Activated CD8-positive, alpha-beta memory T cell treated with anti-CD3 and anti-CD28 coated beads for 4 hours (primary cell): ENCODE measurements at places on chromosomes 11 and 22.

DNA sequence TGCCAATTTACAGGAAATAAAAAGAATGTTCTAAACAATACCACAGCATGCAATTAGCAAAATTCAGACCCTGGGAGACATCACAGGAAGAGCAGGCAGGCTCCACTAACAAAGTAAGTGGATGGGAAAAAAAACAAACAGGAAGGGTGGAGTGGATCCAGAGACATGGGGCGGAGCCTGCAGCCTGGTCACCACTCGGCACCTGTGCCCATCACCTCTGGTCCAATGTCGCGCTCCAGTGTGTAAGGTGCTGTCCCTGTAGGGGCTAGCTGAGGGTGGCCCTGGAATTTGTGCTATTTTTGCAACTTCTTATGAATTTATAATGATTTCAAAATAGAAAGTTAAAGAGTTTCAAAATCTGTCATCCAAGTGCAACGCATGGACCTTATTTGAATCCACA lies 11.0 kb upstream of the MOB2 start:
- DNase-seq = no peak

DNA sequence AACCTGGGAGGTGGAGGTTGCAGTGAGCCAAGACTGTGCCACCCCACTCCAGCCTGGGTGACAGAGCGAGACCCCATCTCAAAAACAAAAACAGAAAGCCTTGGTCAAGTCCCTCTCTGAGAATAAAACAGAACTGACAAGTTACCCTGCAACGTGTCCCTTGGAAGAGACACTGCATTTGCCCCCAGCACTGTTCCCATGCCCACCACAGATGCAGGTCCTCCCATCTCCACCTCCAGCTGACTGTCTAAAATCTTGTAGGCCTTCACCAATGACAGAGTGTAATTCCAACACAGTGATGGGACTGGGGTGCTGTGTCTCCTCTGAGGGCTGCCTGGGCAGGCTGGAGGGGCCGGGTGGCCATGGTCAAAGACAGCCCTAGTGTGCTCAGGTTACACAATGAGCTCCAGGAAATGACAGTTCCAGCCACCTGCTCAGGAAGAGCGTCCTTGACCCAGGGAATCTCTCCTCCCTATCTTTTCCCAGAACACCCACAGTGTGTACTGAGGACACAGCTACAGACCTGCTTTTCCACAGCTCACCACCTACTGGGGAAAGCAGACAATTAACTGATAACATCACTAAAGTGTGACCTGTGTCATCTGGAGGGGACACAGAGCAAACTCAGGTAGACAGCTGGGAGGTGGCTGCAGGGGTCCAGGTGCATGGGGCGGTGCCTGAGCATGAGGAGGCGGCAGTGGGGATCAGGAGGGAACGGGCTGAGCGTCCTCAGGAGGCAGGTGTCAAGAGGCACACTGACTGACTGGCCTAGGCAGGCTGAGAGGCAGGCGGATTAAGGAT lies 56.4 kb downstream of the ARFGAP3 start:
- no peak for DNase-seq

- no peak for DNase-seq
These were observed 50.1 kb upstream of the PHOX2A start for GRCh38 chr11:72293910-72294615.

DNA sequence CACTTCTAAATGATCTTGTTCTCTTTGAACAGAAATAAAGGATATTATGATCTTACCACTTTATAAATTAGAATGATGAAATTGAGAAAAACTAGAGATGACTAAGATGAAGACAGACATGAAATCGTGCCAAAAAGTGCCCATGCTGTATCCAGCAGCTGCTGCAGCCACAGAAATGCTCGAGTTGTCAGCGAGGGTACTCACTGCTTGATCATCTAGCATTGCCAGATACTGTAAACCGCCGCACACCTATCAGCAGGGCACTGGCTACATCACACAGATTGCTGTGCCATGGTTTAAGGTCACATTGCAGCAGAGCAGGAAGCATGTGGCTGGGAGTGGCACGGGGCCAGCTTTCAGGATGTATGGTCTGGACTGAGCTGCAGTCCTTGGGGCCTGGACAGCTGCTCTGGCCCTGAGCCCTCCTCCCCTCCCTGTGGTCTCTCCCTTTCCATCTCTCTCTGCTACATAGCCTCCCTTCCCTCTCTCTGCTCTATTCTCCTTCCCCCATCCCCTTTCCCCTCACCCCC lies 51.0 kb upstream of the SEPTIN5 start:
- no peak for DNase-seq

- DNase-seq = no peak
These were observed 8.9 kb upstream of the TMEM9B start for GRCh38 chr11:8973121-8973520.

DNA sequence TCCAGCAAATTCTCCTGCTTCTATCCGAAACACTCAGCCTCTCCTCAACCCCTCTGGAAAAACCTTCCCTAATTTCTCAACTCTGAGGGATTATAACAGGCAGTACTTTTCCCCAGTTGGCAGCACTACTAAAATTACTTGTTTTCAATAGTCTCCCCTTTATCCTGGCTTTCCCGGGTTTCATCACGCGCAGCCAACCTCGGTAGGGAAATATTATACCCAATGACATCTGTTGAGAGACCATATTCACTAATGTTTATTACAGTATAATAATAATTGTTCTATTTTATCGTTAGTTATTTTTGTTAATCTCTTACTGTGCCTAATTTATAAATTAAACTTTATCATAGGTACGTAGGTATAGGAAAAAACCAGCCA lies 330 bp upstream of the POLD3 start:
- DNase-seq = no peak

- DNase-seq = no peak
These were observed at the start of gene CD248 for GRCh38 chr11:66316849-66317251. Gene CD248, minus strand, starts transcription at chr11:66317044. Its CDS starts 17 bp downstream, at chr11:66317027.

DNA sequence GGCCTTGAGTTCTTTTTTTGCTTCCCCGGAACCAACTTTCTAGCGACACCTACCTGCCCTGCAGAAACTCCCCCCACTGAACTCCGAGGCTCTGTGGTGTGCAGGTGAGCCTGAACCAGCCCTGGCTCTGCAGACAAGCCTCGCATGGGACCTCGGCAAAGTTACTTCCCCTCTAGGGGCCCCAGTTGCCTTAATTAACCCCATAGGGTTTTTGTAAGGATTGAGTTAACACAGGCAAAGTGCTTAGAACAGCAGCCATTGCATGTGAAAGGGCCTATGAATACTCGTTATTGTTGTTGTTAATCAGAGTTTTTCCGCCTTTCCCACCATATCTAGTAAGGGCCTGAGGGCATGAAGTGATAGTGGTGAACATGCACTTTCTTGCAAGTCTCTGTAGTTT lies 12.6 kb upstream of the SYT13 start:
- DNase-seq = no peak

DNA sequence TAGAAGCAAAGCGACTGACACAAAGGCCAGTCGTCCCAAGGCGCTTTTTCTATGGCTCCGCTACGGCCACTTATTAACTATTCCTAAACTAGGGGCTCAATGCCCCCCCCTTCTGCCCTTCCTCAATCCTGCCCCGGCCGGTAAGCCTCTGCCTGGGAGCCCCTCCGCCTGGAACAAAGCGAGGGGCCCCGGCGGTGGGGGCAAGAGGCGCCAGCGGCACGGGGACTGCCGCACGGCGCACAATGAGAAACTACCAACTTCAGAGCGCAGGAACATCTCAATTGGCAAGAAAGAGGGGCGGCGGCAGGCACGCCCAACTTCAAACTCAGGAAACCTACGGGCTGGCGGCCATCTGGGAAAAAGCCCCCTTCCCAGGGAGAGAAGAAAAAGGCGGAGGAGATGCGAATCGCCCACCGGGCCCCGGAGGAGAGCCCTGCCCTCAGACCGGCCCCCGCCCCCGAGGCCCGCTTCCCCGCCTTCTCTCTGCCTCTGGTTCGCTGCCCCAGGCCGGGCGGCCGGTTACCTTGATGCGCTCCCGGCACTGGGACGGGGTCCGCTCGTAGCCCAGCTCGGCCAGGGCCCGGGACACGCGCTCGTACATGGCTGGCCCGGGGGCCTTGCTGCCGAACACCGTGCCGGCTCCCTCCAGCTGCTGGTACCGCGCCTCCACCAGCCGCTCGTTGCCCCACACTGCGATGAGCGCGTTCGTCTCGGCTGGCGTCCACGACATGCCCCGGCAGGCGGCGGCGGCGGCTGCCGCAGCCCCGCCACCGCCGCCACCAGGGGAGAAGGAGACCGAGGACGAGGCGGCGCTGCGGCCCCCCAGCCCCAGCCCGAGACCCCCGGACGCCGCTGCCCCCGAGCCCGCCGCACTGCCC lies 619 bp downstream of the MSANTD2 start:
- no peak for DNase-seq

DNA sequence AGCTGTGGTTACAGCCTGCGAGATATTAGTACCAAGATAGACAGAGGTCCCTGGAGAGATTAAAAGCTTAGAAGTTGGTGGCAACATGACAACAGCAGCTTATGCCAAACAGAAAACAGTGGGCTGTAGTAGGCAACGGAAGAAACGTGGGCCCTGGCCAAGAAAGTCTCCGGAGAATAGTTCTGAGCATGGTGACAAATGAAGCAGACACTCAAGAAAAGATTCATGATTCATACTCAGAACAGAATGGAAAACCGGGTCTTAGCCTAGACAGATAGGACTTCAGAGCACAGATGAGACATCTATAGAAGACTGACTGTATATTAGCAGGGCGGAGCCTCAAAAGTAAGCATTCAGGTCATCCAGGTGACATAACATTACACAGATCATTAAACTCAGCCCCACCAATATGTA lies 727.4 kb downstream of the ETS1 start:
- DNase-seq = no peak

GRCh38 chr11:37182031-37182430 lies 584.0 kb upstream of the RAG2 start:
- DNase-seq = no peak

GRCh38 chr11:62702246-62702645 lies 5.0 kb downstream of the BSCL2 start:
- DNase-seq = no peak

- no peak for DNase-seq
These were observed 65.9 kb downstream of the ADAMTS15 start for GRCh38 chr11:130514316-130514715.

DNA sequence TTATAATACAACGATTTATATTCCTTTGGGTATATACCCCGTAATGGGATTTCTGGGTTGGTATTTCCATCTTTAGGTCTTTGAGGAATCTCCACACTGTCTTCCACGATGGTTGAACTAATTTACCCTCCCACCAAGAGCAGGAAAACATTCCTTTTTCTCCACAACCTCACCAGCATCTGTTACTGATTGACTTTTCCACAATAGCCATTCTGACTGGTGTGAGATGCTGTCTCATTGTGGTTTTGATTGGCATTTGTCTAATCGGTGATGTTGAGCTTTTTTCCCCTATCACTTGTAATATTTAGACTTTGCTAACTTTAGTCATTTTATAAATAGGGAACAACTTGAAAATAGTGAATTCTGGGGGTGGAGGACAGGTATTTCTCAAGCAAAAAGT lies 58.1 kb downstream of the PPFIA1 start:
- no peak for DNase-seq

DNA sequence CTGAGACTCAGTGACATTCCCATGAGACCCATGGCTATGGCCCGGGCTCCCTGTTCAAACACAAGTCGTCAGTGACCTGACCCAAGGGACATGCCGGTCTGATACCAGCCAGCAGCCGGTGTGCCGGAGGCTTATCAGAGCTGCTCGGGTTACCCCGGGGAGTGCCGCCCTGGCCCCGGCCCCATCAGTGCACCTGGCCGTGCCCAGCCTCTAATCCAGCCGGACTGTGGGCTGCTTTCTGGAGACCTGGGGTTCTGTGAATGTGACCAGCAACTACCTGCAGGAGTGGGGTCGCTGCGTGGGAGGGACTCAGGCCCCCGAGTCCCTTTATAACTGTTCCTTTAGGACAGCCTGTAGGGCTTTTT lies 52.7 kb downstream of the LINC01488 start:
- no peak for DNase-seq

DNA sequence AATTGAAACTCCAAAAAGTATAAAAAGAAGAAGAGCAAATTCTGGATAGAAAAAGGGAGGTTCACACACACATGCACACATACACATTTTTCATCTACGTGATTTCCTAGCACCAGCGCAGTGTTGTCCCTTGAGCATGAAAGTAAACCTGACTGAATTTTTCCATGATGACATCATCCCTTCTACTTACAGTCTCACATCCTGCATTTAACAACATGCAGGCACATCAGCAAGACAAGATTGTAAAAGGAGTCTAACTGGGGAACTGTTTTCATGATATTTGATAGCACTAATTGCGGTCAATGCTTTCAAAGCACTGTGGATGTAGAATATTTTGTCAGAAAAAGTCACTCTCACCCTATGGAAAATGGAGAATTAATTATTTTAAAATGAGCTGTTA lies 36.6 kb downstream of the GAS2 start:
- no peak for DNase-seq

DNA sequence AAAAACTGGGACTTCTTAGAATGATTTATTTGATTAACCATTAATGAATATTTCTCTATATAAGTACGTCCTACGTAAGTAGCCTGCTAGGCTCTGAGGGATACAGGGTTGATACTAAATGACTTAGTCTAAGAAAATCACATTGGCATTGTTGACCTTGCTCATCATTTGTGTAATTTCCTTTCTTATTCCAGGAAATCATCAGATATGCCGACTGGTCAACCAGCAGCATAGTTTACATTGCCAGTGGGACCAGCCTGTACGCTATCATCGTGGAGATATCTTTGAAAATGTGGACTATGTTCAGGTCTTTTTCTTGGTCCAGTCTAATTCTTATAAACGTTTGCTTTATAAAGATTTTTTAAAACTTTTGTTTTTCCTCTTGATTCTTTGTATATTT lies 42.5 kb downstream of the TTC17 start:
- DNase-seq = no peak

DNA sequence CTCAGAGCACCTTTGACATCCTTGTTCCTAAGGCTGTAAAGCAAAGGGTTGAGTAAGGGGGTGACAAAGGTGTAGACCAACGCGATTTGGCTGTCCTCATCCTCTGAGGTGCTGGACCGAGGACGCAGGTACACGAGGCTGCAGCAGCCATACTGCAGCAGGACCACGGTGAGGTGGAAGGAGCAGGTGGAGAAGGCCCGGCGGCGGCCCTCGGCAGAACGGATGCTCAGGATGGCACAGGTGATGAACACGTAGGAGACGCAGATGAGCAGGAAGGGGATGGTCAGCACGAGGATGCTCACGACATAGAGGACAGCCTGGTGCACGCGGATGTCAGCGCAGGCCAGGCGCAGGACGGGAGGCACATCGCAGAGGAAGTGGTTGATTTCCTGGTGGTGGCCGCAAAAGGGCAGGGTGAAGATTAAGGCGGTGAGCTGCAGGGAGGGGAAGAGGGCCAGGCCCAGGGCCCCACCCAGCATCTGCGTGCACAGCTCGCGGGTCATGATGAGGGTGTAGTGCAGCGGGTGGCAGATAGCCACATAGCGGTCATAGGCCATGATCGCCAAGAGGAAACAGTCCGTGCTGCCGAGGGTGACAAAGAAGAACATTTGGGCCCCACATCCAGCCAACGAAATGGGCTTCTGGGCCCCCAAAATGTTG lies 632 bp downstream of the OR10Q1 start:
- no peak for DNase-seq

GRCh38 chr22:30186041-30186440 lies 60.5 kb downstream of the LIF start:
- DNase-seq = no peak

GRCh38 chr11:63504933-63505586 lies 824 bp upstream of the LGALS12 start:
- no peak for DNase-seq
